ENCODE measurements at places on chromosomes 13 and 19.

DNA sequence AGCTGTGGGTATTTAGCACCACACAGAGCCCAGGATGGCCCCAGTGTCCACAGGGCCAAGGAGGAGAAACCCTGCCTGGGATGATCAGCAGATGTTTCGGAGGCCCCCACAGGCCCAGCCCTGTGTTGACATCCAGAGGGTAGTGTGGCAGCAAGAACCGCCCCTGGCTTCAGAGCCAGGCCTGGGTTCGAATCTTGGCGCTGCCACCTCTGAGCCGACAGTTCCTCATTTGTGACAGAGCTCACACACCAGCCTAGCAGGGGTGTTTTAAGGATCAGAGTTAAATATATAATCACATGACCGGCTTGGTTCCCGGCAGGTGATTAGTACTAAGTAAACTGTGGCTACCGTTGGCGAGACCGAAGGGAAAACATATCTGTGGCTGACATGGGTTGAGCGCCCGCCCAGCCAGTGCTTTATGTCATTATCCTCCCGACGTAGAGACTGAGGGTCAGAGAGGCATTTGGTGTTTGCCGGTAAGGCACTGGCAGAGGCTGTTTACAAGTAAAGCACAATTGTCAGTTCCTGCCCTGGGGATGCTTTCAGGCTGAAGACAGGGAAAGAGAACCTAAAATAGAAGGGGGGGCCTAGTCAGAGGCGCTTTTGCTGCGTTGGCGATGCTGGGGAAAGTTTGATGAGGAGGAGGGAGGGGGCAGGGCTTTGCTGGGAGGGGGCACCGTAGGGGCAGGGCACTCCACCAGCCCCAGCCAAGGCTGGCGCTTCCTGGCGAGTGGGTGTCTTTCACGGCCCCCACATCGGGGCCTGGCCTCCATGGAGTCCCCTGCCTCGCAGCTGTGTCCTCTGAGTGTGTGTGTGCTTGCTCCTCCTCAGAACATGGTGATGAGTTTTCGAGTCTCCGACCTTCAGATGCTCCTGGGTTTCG is 4.8 kb downstream of the PIAS4 start:
- no peak for DNase-seq

GRCh38 chr19:34213283-34213682 is 41.0 kb downstream of the LSM14A start:
- DNase-seq: no peak

- DNase-seq: no peak
Observed at GRCh38 chr19:49214701-49215100, 57.1 kb downstream of the TRPM4 start.

DNA sequence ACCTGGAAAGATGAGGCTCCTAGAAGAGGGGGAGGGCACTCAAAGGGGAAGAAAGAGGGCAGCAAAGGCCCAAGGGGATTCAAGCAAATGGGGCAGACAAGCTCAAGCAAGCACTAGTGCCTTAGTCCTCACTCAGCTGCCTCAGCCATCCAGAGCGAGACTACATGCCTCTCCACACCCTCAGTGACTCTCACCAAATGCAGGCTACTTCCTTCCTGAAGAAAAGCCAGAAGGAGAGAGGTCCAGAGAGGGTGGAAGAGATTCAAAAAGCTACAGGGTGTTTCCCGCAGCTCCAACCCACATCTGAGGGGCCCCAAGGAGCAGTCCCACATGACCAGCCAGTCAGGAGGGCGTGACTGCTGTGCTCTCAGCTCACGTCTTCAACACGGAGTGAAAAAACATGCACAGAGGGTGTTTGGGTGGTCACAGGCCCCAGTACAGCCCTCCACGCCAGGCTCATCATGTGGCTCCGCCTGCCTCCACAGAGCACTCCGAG is 40.5 kb downstream of the MIPEP start:
- no peak for DNase-seq

DNA sequence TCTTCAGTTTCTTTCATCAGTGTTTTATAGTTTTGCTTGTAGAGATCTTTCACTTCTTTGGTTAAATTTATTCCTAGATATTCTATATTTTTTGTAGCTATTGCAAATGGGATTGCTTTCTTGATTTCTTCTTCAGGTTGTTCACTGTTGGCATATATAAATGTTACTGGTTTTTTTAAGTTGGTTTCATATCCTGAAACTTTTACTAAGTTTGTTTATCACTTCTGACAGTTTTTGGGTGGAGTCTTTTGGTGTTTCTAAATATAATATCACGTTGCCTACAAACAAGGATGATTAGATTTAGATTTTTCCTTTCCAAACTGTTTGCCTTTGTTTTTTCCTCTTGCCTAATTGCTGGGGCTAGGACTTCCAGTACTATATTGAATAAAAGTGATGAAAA is 109.7 kb downstream of the PAN3 start:
- no peak for DNase-seq

- no peak for DNase-seq
Observed at GRCh38 chr13:52887165-52887564, 38.7 kb upstream of the PCDH8 start.

DNA sequence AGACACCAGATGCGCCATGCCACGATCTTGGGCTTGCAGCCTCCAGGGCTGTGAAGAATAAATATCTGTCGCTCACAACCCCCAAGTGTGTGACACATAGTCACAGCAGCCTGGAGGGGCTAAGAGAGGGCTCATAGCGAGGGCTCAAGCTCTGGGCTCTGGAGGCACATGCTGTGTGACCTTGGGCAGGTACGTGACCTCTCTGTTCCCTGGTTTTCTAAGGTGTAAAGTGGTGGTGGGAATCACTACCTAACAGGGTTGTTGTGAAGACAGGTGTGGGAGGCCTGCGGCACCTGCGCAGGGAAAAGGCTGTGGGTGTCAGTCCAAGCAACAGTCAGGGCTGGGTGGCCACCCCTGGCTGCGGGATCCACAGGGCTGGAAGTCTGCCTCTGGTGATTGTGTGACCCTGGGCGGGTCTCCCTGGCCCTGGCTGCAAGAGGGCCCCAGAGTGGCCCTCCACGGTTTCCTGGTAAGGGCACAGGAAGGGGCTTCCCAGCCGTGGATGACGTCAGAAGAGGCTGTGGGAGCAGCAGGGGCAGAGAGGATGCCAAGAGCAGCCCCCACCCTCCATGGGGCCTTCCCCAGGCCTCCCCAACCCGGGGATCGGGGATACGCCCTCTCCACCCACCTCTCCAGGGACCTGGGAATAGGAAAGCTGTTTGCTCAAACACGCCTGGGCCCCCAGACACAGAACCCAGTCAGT is 218.8 kb upstream of the SGCG start:
- DNase-seq: no peak

- DNase-seq: no peak
Observed at GRCh38 chr19:6754136-6754535, 13.1 kb downstream of the SH2D3A start.

DNA sequence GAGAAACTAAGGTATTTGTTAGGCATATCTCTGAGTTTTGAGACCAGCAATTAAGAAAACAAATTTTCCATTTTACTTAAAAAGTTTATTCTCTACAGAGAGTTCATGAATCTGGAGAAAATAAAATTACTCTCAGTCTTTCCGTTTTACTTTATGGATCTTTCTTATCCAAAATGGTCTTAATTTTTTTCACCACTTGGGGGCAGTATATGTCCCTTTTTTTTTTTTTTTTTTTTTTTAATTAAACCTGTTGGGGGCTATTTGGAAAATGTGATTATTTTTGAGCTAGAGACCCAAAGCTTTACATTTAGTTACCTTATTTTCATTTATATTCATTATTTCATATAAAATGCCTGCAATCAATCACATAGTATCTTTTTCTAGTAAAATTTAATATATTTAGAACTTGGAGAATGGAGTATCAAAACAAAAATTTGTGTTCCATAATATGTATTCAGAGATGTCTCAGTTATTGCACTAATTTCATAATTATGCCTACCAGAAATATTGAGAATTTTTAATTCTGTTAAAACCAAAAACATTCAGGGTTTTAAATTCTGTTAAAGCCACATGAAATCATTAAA is 27.1 kb downstream of the PIBF1 start:
- peak; percentile 18 for DNase-seq

DNA sequence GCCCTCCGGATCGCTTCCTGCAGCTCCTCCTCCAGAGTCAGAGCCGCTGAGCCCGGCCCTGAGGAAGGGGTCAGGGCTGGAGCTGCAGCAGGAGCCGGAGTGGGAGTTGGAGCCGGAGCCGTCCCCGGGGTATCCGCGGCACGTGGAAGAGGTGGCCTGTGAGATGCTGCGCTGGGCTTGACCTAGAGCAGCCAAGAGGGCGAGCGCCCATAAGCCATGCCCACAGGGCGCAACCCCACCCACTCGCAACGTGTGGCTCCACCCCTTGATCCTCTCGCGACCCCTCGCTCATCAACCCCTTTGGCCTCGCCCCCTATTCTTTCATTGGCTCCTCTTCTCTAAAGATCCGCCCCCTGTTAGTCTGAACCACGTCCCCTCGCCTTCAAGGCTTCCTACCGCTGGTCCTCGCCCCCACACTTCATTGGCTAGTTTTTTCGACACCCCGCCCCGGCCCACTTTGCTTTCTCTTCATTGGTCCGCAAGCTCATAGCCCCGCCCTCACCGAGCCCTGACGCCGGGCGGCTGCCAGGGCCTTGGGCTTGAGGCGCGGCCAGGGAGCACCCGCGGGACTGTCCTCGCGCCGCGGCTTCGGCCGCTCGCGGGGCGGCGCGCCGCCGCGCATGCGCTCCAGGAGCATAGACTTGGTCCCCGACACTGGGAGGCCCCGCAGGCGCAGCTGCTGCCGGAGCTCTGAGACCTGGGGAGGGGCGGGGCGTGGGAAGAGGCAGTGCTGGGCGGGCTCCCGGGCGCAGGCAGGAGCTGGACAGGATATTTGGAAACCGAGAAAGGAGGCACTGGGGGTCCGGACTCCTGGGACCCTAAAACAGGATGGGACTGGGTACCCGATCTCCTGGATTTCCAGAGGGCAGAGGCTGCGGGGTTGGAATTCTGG is 5.4 kb downstream of the MAMSTR start:
- peak; percentile 98 for DNase-seq

GRCh38 chr13:45778882-45779281 is 72.7 kb downstream of the SIAH3 start:
- no peak for DNase-seq

DNA sequence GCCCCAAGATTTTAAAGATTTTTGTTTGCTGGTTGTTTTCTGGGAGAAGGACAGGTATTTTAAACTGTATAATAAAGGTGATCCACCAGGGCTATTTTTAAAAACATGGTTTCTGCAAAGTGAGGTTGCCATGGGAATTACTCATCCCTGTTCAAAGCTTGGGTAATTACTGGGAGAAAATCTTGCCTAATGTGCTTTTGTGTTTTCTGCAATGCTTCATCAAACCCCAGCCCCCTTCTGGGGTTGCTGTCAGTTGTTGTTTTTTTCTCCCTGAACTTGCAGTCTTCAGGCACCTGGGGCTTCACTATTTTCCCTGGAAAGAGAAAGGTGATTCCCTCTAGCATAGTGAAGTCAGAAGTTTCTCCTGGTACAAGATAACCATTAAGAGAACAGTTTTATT is 277.2 kb downstream of the NALCN start:
- no peak for DNase-seq

DNA sequence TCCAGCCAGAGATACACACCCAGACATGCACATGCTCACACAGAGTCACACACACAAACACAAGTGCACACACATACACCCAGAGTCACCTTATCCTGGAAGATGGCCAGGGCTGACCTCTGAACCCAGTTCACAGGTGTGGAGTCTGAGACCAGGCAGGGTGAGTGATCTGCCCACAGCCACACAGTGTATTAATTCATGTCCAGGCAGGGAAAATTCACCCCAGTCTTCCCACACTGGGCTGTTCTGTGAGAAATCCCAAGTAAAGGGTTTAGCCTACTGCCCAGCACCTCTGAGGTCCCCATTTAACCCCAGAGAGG is 2.0 kb downstream of the POU2F2 start:
- no peak for DNase-seq

- DNase-seq: no peak
Observed at GRCh38 chr13:101298517-101298916, 117.8 kb downstream of the NALCN start.

DNA sequence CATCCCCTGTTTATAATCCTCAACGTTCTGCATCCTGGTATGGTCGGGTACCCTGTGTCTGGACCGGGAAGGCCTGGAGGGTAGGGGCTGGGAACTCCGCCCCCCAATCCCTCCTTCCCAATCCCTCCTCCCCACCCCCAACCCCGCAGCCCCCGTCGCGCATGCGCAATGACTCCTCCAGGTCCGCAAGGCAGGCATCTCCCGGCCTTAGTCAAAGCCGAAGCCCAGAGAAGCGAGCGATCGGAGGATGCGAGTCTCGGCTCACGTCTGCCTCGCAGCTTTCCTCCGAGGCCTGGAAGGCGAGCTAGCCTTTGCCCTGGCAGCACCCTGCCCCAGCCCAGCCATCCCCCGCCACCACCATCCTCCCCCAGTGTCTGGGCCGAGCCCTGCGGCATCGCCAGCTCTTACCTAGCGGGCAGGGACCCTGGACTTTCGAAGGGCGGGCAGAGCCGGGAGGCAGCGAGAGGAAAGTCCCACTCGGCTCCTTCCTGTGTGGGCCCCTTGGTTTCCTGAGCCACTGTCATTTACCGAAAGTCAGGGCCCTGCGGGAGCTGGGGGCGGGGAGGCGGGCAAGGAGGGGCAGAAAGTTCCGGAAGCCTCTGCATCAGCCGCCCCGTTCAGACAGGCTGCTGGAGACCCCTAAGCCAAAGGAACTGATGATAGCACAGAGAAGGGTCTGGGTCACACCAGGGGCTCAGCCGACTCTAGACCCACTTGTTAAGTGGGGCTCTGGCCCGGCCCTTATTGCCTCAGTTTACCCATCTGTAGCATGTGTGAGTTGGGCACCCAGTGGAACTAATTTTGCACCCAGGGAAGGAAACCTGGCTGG is at the start of gene JAK3:
JAK3 (minus strand) TSS at position 445 of the 829 bp plus-strand sequence. CDS start 3,565 bp downstream, outside the sequence.
- DNase-seq: no peak

DNA sequence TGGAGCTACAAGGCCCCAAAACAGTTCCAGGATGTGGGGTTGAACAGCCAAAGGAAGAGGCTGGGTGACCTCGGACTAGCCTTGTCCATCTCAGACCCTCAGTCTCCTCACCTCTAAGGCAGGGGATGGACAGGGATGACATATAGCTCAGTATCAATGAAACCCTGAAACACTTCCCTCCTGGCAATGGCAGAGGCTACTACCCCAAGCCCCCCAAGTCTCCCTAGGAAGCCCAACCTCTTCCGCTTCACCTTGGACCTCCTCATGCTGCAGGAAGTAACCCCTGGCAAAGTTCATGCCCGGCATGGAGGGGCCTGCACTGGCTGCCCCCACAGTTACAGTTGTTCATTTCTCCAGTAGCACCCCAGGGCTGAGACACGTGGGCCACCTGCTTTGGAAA is 10.6 kb downstream of the CCDC97 start:
- DNase-seq: no peak

GRCh38 chr13:99980201-99980823 is 1.3 kb upstream of the ZIC2 start:
- peak; percentile 87 for DNase-seq

DNA sequence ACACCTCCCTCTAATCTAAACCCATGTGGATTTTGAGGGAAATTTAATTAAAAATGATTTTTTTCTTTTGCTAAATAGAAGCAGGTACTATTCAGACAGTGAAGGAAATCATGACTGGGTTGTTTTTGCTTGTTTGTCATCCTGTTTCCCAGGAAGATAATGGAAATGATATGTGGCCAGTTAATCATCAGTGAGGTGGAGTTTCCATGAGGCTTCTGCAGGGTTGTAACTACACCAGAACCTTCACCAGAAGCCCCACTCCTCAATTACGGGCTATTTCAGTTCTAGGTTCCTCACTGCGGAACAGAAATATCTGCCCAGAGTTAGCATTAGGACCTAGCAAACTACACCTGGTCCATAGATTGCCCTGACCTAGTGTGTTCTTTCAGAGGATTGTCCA is 394.0 kb downstream of the DLEU7 start:
- no peak for DNase-seq
